ENCODE measurements at places on chromosomes 2 and 18.

GRCh38 chr2:229221641-229222040, 49.4 kb downstream of the PID1 start:
- DNase-seq: no peak

DNA sequence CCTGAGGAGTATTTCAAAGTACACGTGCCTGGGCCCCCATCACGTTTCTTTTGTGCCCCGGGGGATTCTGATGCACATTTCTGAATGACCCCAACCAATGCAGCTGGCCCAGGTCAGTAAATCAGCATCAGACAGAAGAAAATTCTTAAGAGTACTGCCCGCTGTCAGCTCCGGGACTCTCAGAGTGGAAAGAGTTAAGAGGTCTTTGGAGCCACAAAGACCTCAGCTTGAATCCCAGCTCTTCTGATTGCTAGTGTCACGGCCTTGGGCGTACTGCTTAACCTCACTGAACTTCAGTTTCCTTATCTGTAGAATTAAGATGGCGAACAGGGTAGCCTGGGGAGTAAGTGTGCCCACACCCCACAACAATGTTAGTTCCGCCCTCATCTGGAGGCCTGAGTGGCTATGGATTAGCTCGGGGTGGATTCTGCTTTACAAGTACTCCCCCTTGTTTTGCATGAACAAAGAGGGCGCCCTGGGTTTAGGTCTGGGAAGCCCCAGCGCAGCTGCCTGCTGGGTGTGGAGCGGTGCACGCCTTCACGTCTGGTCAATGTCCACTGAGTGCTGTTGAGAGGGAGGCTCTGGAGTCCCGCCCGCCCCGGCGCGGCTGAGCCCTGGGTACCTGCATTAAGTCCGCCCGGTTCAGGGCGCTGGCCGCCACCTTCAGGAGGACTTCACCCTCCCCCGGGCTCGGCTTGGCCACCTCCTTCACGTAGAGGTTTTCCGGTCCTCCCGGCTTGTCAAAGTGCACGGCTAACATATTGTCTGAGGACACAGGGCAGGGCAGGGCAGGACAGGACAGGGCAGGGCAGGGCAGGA, 858 bp downstream of the TP53I3 start:
- no peak for DNase-seq

- no peak for DNase-seq
These were observed 174.9 kb downstream of the NR4A2 start for GRCh38 chr2:156157670-156158069.

DNA sequence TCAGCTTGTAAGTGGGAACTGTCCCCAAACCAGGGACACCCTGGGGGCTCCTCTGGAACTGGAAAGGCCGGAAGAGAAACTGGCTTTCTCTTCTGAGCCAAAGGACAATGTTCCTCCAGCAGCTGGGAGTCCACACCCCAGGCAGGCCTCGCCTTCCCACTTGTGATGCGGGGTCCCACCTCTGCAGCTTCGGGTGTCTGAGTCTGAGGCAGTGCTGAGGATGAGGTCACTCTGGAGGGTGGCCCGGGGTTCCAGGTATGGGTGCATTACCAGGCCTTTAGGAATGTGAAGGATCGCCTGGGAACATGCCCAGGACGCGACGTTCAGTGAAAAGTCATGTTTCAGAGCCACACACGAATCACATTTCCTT, 18.2 kb upstream of the BOK start:
- DNase-seq: no peak

DNA sequence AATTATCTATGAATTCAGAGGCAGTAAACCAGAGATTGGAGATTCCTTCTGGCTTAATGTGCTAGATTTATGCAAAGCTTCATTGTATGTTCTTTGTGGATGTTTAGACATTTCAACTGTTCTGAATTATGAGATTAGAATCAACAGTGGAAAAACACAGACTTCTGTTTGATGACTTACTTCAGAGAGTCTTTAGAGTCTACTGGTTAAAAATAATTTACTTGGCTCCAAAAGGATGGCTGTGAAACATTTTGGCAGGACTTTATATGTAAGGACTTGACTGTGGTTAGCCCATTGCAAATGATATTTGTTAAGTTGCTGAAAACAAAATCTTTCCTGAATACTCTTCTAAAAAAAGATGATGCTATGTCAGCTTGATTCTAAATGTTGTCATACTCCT, 25.5 kb upstream of the LRRC30 start:
- no peak for DNase-seq

GRCh38 chr18:5983488-5983887, 88.2 kb upstream of the TMEM200C start:
- no peak for DNase-seq
